NCI-H774 (cell line): ENCODE measurements at places on chromosomes 1 and 21.

GRCh38 chr21:34018910-34019309 lies 54.5 kb upstream of the MRPS6 start:
- no peak for DNase-seq

DNA sequence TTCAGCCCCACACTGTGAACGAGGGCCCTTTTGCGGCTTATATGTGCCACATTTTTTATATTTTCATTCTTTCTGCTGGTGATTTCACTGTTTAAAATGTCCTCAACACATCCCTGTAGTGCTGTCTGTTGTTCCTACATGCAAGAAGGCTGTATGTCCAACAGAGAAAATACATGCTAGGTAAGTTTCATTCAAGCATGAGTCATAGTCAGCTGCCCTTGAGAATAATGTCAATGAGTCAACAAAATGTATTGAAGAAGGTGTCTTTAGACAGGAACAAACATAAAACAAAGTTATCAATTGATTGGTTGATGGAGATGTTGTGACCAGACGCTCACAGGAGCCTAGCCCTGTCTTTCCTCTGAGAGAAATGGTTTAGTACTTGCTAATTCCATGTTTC lies 553.4 kb downstream of the PLPP3 start:
- no peak for DNase-seq

- DNase-seq, result no peak
Observed at GRCh38 chr21:41832596-41833496, 46.3 kb downstream of the PRDM15 start.

GRCh38 chr1:221344693-221345092 lies 397.2 kb downstream of the DUSP10 start:
- DNase-seq, result no peak

GRCh38 chr1:3249631-3250501 lies 180.9 kb downstream of the PRDM16 start:
- DNase-seq, result no peak

GRCh38 chr1:80925130-80925805 lies 875.5 kb upstream of the ADGRL2 start:
- no peak for DNase-seq

GRCh38 chr1:19322481-19322880 lies 10.4 kb downstream of the SLC66A1 start:
- no peak for DNase-seq

DNA sequence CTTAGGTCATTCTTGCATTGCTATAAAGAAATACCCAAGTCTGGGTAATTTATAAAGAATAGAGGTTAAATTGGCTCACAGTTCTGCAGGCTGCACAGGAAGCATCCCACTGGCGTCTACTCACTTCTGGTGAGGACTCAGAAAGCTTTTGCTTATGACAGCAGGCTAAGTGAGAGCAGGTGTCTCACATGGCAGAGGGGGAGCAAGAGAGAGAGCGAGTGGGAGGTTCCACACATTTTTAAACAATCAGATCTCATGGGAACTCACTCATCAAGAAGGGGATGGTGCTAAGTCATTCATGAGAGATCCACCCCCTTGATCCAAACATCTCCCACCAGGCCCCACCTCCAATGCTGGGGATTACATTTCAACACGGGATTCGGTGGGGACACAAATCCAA lies 13.6 kb upstream of the RGS4 start:
- DNase-seq, result peak; percentile 95

- DNase-seq, result no peak
Observed at GRCh38 chr1:202551683-202552082, 158.6 kb downstream of the SYT2 start.

GRCh38 chr1:162681122-162681436 lies 48.8 kb downstream of the DDR2 start:
- no peak for DNase-seq

- DNase-seq, result no peak
Observed at GRCh38 chr1:24905355-24905978, 24.6 kb downstream of the RUNX3 start.

DNA sequence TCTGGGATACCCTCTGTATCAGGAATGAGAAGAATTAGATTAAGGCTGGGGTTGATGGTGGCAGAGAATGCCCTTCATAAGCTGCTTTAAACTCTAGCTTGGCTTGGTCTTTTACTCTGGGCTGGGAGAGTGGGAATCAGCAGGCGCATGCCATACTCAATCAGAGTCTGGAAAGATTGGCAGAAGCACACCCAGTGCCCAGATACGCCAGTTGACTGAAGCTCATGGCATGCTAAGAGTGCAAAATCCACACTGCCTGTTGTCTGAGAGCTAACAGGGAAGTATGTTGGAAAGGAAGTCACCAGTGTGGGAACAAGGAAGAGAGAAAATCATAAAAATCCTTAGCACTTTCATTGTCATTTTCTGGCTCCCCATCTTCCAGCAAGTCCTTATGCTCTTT lies 53.0 kb downstream of the HMCN1 start:
- DNase-seq, result no peak

GRCh38 chr1:111354584-111354983 lies 63.9 kb downstream of the CHIA start:
- no peak for DNase-seq

GRCh38 chr1:209685821-209686220 lies 10.6 kb downstream of the G0S2 start:
- DNase-seq, result no peak

- no peak for DNase-seq
Observed at GRCh38 chr1:111887385-111887784, 102.1 kb downstream of the KCND3 start.

DNA sequence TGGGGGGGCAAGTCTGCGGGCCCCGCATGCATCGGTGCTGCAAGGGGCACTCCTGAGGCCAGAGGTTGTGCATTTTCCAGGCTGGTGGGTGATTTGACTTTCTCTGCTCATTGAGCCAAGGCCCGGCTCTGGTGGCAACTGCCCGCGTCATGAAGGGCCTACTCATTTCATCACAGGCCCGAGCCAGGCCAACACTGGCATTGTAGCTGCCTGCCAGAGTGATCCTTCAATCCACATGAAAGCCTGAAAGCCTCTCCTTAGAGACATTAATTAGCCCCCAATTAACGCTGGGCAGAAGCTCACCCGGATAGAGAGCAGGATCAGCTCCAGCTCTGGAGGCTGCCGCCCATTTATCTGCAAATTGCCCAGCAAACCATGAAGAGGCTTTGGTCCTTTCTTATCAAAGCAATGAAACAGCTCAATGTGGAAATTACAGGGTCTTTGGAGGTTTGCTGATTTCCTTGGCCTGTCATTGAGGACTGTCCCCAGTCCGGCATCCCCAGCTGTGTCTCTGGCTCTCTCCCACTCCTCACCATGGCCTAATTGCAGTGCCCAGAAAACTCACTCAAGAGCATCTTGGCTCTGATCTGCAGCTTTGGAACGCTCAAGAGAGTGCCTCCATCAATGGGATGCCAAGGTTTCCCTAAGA lies 50.4 kb upstream of the STUM start:
- no peak for DNase-seq

- no peak for DNase-seq
Observed at GRCh38 chr21:36247316-36248010, 72.5 kb upstream of the MORC3 start.
